Amniotic stem cell (primary cell): ENCODE measurements at places on chromosomes 7 and 10.

DNA sequence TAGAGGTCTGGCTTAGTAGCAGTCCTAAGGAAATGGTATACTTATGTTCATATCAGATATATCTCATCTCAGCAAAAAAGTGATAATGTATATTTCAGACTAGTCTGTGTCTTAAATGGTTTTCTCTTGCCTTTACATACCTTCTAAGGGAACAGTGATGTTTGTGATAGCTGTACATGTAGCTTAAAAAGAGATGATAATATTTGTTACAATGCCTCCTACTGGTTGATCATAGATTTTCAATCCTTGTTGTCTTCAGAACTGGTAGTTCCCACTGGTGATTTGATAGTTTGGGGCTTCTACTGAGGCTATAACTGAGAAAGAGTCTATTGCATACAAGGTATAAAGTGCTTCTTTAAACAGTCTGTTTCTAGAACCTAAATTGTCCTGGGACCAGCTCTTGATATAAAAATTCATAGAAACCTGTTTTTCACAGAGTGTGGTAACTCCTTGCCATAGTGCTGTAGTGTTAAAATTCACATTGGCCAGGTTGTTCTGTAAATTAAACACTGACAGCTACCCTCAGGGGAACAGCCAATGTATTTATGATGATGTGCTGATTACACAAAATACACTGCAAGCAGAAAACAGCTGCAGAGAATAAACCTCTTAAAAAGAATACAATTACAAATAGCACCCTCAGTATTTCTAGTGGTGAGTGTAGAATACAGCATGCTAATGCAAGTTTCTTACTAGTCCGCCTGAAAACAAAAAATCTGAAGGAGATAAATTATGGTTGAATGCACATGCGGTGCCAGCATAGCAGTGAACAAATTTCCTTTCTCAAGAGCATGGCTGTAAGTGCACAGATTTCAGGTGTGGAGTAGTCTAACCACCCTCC is 90.3 kb downstream of the BTRC start:
- DNase-seq, result no peak

GRCh38 chr10:132237871-132238270 is 51.1 kb downstream of the DPYSL4 start:
- DNase-seq, result no peak

DNA sequence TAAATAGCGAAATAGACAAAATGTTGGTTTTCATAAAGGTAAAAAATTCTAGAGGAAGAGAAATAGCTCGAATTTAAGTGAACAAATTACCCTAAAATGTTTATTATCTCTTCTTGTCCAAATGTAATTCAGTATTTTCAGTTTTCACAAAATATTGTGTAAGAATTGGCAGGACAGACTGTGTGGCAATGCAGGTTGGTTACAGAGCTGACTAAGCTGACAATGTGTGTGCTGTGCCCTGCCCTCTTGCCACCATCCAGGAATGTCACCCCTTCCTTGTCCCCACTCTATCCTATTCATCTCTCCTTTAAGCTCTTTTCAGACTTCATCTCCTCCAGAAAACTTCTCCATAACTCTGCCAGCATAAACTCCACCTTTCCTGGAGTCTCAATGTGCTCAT is 46.1 kb downstream of the COL28A1 start:
- no peak for DNase-seq

- DNase-seq, result no peak
Measured at GRCh38 chr7:157875230-157876179, 538.7 kb downstream of the DNAJB6 start.

GRCh38 chr7:41448104-41448503 is 254.8 kb downstream of the INHBA start:
- DNase-seq, result no peak

DNA sequence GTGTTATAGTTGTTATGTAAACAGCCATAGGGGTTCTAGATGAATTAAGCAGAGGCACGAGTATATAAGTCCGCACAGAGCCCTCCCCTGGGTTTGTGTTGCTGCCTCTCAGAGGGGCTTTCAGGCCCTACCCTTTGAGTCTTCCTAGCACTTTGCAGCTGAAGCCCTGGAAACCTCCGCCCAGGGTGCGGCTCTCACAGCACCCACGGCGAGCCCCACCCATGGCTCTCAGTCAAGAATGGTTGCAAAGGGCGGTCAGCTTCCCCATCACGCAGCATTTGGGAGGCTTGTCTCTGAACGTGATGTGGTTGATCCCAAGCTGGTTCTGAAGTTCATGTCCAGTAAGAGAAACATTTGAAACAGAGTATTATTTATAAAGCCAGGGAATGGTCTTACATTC is 18.8 kb upstream of the INSIG1 start:
- no peak for DNase-seq

DNA sequence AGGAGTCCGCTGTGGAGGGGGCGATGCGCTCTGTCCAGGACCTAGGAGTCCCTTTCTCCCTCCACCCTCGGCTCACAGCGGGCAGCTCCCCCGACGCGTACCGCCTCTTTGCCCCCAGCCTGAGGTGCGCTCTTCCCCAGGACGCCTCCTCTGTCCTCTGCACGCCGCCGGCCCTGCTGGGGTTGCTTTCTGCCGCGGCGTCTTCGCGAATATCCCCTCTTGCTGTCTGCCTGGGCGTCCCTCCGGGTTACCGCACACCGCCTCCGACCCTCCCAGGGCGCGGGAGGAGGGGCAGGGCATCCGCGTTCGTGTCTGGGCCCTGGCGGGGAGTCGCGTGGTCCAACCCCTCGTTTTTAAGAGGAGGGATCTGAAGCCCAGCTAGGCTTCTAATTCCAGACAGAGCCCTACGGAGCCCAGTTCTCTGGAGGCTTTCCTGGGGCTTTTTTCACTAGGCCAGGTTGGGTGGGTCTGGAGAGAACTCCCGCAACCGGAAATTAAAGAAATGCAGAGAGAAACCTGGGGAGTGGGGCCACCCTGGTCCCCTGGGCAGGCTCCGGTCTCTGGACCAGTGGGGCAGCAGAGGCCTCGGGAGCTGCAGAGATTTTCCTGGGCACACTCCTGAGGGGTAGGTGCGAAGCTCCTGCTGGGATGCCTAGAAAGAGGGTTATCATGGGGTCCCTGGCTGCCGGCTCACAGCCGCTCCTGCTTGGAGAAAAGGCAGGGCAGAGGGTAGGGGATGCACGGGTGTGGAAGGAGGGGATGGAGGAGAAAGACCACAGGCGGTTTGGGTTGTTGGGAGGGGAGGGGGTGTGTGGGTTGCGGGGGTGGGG is 166.9 kb downstream of the UBE2H start:
- DNase-seq, result no peak

DNA sequence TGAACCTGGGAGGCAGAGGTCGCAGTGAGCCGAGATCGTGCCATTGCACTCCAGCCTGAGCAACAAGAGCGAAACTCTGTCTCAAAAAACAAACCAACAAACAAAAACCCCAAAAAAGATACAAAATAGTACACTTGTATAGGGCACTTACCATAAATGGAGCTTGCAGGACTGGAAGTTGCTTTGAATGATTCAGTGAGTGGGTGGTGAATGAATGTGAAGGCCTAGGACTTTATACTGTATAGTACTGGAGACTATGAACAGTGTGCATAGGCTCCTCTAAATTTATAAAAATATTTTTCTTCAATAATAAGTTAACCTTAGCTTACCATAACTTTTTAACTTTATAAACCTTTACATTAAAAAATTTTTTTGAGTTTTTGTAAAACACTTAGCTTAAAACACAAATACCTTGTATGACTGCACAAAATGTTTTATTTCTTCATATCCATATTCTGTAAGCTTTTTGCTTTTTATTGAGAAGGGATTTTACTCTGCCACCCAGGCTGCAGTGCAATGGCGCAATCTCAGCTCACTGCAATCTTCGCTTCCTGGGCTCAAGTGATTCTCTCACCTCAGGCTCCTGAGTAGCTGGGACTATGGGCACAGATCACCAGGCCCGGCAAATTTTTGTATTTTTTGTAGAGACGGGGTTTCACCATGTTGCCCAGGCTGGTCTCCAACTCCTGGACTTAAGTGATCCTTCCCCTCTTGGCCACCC is 6.9 kb upstream of the H2AZ2 start:
- DNase-seq, result no peak

DNA sequence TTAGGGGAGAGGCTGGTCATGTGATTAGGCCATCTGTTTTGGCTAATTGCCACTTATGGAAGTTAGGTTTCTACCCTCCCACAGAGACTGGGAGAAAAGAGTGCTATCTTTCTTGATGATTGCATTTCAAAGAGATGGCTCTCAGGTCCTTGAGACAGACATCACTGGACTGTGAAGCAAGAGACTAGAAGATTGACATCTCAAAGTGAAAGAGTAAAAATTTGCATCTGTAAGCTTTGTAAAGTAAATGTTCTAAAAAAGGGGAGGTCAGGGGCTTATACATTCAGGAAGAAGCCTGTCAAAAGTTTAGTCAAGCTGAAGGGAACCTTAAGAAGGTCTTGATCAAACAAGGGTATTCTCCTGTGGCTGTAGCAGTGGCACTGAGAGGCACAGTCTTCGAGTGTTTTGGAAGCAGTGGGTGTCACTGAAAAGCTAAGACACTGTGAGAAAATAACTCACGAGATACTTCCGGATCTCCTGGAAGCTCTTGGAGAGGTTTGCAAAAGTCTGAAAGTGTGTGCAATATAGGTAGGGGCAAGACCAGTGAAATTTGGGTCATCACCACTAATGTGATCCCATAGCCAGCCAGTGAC is 342.1 kb downstream of the PHF14 start:
- DNase-seq, result no peak

DNA sequence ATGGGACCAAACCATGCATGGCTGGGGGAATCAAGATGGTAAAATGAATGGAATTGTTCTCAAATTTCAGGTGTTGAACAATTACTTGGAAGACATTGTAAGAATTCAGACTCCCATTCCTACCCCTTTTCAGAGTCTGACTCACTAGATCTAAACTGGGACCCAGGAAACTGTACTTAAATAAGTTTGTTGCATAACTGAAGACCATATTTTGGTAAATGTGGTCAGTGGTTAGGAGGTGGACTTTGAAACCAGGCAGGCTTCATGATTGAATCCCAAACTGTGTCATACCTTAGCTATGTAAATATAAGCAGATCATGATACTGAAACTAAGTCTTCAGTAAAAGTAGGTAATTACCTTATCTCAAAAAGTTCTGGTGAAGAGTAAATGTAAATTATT is 41.7 kb downstream of the ZWINT start:
- DNase-seq, result no peak

DNA sequence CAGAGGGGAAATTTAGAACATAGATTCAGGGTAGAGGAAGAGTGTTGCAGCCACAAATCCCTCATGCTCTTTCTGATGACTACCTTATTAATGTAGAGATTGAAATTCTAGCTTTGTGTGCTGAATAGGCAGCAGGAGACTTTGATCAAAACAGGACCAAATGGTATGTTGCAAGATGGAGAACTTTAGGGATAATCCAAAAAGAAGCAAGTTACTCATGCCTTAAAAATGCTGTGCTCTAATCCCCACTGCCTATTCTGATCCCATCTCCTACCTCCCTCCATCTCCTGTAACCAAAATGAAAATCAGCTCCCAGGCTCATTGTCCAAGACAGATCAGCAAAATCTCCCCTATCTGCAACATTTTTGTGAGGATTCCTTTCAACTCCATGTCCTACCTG is 31.3 kb downstream of the CH25H start:
- no peak for DNase-seq

DNA sequence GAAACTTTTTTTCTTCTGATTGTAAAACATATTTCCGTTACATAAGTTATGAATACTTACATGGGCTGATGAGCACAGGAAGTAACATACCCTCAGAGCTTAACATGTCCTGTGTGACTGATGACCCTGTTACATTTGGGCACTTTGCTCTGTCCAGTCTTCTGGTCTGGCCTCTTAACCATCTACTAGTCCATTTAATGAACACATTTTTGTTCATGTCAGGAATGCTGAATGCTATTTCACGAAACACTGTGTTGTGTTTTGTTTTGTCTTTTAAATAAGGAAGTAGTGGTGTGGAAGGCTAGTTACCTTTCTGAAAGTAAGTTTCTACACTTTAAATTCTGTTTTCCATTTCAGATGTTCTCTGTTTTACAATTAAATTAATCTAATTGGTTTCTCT is 77.7 kb downstream of the RBM33 start:
- no peak for DNase-seq

DNA sequence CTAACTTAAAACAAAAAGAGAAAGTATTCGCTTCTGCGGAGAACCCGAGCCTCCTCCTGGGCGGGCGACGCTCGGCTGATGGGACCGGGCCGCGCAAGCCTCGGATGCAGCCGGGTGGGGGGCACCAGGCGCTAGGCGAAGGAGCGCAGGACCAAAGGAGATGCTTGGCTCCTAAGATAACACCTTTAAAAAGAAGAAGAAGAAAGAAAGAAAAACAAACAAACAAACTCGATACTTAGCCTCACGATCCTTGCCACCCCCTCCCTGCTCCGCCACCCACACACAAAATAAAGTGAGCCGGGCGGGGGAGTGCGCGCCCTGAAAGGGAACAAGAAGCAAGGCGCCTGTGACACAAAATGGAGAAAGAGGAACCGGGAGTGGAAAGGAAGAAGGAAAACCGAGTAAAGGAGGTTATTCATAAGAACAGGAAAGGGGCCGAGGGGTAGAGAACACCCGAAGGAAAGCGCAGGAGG is 34.0 kb upstream of the EBLN1 start:
- no peak for DNase-seq

DNA sequence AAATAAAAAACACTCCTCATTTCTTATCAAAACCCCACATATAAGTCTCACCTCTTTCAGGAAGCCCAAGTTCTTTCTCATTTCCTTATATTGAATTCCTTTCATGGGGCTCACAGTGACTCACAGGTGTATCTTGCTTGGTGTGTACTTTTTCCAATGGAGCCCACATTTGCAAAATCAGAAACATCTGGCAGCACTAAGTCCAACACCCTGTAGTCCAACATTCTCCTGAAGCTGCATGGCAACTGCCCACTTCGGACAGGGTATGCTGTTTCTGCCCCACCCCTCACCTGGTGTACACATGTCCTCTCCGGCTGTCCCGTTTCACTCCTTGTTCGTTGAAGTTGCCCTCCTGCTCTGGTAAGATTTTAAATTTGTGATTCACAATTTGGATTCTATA is 544.1 kb downstream of the SORCS3 start:
- no peak for DNase-seq

GRCh38 chr10:80451132-80451531 is 3.0 kb upstream of the TSPAN14 start:
- no peak for DNase-seq

DNA sequence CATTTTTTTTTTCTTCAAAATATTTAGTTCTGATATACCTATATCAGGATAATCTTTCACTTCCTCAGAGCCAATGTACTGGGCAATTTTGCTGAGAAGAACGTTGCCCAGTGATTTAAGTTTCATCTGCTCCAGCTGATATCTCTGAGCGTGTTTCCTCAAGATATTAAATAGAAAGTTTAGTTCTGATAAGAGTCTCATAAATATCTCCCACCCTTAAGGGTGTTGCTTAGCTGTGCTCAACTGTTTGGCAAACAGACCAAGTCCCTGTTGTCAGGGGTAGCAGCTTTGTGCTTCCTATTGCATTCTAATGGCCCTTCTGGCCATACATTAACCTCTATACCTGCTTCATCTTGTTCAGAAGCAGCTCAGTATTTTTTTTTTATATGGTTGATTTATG is 84.7 kb upstream of the GPR141 start:
- DNase-seq, result no peak

DNA sequence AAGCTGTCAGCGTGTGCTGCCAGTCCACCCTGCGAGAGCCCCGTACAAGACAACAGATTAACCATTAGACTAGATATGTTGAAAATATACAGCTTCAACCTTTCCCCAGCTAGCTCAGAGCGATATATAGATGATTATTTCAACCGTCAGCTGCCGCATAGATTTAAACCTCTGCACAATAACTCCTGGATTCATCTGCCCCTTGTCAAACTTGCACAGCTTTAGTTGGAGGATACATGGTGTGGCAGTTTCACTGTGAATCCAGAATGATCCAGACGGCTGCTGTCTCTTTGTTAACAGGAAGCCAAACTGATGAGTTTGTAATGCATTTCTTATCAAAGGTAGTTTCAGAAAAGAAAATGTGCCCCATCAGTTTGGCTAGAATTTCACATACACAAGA is 659.7 kb downstream of the KCNMA1 start:
- no peak for DNase-seq
